Activated T-helper 2 cell treated with anti-CD3 and anti-CD28 coated beads, Interferon-gamma antibody, Interleukin-2, Interleukin-4, amounts not matched to agents 10 μg/mL and 5 μg/mL and 100 μg/mL, durations not matched to agents 14 hours and 24 hours and 36 hours (primary cell): ENCODE measurements at places on chromosomes 7 and 10.
A peak's percentile ranks its signal among the peaks of the same experiment; 100 is the strongest.

- no peak overlapping the region for H3K27ac ChIP-seq
- H3K4me1 ChIP-seq, result no peaks in the 10 kb centered on the region
- peaks cover 21% of the 10 kb centered on the region for H3K27me3 ChIP-seq
These were observed 143.3 kb upstream of the RSU1 start for GRCh38 chr10:16960551-16960950.

DNA sequence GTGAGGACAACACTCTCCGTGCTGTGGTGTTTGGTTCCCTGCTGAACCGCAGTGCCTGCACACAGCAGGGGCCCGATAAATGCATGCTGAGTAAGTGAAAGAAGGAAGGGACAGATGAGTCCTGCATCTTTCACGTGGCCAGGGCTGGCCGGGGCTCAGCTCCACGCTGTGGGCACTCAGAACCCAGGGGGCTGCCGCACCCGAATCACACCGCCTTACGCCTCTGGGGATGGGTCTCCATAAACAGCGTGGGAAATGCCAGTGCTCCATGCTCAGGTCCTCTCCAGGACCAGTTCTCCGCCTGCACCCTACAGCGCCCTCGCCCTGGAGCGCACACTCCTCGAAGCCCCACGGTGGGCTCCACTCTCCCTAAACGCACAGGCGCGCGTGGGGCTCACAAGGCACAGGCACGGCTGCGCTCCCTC is 38.1 kb downstream of the RASGEF1A start:
- H3K27ac ChIP-seq, result no peak overlapping the region
- H3K27me3 ChIP-seq, result peaks cover 44% of the 10 kb centered on the region
- H3K36me3 ChIP-seq, result no peaks in the 10 kb centered on the region
- peaks cover 31% of the 10 kb centered on the region for H3K4me1 ChIP-seq
- no peak for DNase-seq

- peaks cover 5% of the 10 kb centered on the region for H3K27me3 ChIP-seq
- no peak for DNase-seq
- H3K36me3 ChIP-seq, result no peaks in the 10 kb centered on the region
These were observed 246.9 kb upstream of the KMT2E start for GRCh38 chr7:104767113-104767512.

GRCh38 chr7:617614-618538 is 98.2 kb upstream of the PDGFA start:
- peaks cover 34% of the 10 kb centered on the region for H3K36me3 ChIP-seq
- DNase-seq, result no peak
- peak overlapping the region; percentile 99 for H3K27ac ChIP-seq
- H3K4me3 ChIP-seq, result peak overlapping the region; percentile 83

- H3K36me3 ChIP-seq, result no peaks in the 10 kb centered on the region
- H3K27ac ChIP-seq, result no peak overlapping the region
- DNase-seq, result no peak
- H3K4me3 ChIP-seq, result no peak overlapping the region
- no peaks in the 10 kb centered on the region for H3K4me1 ChIP-seq
These were observed 115.8 kb upstream of the SEC61G start for GRCh38 chr7:54874804-54875203.

DNA sequence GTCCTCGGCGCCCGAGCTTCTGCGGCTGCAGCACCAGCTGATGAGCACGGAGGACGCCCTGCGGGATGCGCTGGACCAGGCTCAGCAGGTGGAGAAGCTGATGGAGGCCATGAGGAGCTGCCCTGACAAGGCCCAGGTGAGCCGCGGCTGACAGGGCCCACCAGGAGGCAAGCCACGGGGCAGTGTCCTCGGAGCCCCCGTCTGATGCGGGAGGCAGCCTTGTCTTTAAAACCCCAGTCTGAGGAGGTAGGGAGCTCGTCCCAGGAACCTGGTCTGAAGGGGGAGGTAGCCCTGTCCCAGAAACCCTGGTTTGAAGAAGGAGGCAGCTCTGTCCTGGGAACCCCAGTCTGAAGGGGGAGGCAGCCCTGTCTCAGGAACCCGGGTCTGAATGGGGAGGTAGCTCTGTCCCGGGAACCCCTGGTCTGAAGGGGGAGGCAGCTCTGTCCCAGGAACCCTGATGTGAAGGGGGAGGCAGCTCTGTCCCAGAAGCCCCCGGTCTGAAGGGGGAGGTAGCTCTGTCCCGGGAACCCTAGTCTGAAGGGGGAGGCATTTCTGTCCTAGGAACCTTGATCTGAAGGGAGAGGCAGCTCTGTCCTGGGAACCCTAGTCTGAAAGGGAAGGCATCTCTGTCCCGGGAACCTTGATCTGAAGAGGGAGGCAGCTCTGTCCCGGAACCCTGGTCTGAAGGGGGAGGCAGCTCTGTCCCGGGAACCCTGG is 53.1 kb upstream of the GTF2IRD1 start:
- H3K4me1 ChIP-seq, result no peaks in the 10 kb centered on the region
- H3K27ac ChIP-seq, result no peak overlapping the region
- H3K27me3 ChIP-seq, result no peaks in the 10 kb centered on the region
- H3K4me3 ChIP-seq, result no peak overlapping the region
- no peak for DNase-seq
- no peaks in the 10 kb centered on the region for H3K36me3 ChIP-seq

- H3K4me1 ChIP-seq, result no peaks in the 10 kb centered on the region
- no peaks in the 10 kb centered on the region for H3K36me3 ChIP-seq
- H3K27me3 ChIP-seq, result no peaks in the 10 kb centered on the region
- no peak overlapping the region for H3K4me3 ChIP-seq
- no peak overlapping the region for H3K27ac ChIP-seq
- no peak for DNase-seq
These were observed 185.6 kb downstream of the FANK1 start for GRCh38 chr10:126081841-126082466.

DNA sequence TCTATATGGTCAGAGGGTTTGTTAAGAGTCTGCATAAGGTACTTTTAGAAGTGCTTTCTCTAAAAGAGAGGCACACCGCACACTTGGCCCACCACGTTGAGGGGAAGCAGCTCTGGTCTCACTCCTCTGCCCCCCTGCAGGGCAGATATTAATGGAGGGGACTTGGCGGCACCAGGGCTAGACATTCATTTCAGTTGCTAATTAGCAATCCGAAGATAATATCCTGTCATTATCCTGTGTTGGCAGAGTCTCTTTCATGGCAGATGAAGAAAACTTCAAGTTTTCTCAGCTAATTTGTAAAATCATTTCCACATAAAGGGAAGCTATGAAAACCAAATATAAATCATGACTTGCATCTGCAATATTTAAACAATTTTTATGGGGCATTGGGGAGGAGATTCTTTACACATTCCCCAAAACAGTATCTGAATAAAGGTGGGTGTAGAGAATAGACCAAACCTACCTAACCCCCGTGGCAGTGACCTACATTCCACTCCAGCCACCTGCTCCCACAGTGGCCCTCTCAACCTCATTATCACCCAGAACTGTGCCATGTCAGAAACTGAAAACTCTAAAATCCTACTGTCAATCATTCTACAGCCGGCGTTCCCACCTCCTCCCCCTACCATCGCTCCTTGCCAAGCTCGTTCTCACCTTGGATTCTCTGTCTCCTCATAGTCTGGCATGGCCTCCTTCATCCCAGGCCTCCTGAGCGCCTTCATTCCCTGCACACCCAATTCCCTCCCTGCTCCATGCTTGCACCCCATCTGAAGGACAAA is 54.1 kb upstream of the STK17A start:
- no peak for DNase-seq
- H3K4me1 ChIP-seq, result no peaks in the 10 kb centered on the region
- H3K4me3 ChIP-seq, result no peak overlapping the region
- no peak overlapping the region for H3K27ac ChIP-seq

- H3K27me3 ChIP-seq, result no peaks in the 10 kb centered on the region
- peak overlapping the region; percentile 88 for H3K27ac ChIP-seq
- H3K36me3 ChIP-seq, result peaks cover 38% of the 10 kb centered on the region
- no peak for DNase-seq
- peaks cover 43% of the 10 kb centered on the region for H3K4me1 ChIP-seq
These were observed 35.1 kb downstream of the ZNF438 start for GRCh38 chr10:30996481-30997005.

DNA sequence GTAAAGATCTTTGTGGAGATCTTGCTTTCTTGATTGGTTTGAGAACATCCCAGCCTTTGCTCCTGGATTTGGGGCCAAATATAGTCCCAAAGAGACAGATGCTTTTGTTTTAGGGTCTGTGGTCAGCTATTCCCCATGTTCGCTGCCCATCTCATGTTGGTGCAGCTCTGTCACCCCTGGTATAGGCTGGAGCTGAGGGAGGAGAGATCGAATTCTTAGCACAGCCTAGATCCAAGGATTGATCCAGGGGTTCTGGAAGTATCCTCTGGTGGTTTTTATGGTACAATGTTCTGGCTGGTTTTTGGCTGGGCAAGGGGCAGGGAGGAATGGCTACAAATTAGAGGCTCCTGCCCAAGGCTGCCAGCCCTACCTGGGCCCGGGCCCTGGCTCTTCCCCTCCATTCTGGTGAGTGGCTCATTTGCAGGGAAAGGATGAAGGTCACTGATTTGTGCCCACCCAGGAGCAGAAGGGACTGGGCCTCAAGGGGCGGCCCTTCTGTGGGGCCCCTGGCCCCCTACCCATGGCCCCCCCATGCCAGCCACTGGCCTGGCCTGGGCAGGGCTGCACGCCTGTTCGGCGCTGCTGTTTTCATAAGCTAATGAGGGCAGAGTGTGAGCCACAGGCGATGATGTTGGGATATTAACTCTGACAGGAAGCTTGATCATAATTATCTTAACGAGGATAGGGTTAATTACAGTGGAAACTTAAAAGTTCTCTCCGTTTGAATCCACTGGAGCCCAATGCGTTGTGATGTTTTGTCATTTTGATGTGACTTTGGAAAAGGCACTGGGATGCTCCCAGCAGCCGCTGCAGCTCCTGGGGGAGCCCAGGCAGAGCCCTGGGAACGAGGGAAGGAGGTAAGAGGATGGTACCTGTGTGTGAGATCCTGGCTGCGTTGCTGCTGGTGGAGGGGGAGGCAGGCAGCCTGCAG is 600.6 kb downstream of the LRMDA start:
- no peak for DNase-seq
- no peak overlapping the region for H3K27ac ChIP-seq
- H3K36me3 ChIP-seq, result no peaks in the 10 kb centered on the region

DNA sequence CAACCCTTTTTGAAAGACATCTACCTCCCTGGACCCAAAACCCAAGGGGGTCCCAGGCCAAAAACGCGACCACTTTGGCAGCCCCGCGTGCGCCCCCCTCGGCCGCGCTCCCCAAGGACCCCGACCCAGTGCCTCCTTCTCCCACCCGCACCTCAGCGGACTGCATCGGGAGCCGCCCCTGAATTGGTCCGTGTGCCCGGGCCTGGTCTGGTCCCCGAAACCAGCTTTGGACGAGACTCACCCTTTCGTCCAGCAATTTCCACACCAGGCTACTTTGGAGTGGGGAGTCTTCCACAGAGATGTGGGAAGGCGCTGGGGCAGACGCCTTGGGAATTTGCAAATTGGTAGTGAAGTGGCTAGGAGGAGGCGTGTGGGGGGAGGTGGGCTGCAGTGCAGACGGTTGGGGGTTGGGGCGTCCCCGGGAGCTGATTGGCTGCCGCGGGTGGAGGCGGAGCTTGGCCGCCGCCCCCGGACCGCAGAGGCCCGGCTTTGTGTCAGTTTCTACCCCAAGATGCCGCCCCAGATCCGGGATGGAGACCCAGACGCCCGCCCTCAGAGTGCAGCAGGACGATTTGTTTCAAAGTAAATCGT is 16.9 kb downstream of the TCAF1 start:
- H3K36me3 ChIP-seq, result peaks cover 10% of the 10 kb centered on the region
- DNase-seq, result no peak
- H3K27ac ChIP-seq, result no peak overlapping the region
- peaks cover 22% of the 10 kb centered on the region for H3K27me3 ChIP-seq

DNA sequence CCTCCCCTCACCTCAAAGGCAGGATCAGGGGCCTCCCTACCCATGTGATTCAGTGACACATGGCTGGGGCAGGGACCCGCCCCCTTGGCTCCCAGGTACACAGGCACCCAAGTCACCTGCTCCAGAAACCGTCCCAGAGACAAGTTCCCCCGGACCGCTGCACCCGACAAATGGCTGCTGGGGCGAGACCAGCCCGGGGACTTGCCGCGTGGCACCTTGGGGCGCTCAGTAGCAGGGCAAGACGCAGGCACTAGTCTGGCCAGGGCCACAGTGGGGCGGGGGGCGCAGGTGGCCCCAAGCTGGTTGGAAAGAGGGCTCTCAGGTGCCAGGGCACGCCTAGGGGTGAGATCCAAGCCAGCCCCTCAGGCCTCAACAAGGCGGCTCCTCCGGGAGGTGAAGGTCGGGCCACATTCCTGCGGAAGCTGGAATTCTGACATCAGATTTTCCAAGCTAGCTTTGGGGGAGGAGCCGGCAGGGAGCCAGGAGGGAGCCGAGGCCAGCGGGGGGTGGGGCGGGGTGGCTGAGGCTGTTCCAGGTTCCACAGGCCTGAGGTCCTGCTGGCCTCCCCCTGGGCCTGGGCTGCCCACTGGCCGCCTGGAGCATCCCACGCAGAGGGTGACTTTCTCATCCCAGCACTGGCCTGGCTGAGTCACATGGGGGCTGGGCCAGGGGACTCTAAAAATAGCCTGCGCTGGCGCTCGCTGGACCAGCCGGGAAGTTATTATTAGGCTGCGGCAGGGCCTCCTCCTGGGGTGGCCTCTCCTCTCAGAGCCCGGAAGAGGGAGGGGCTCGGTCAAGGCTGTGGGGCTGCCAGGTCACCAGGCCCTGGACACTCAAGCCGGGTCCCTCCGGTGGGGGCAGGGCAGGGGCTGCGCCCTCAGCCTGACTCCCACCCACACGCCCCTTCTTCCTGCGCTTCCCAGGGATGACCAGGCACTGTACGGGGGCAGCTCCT is 20.5 kb upstream of the INPP5A start:
- H3K27ac ChIP-seq, result no peak overlapping the region
- H3K4me1 ChIP-seq, result no peaks in the 10 kb centered on the region
- no peak overlapping the region for H3K4me3 ChIP-seq
- no peaks in the 10 kb centered on the region for H3K27me3 ChIP-seq

GRCh38 chr7:45001138-45001694 is 1.2 kb downstream of the CCM2 start:
- peak; percentile 49 for DNase-seq
- peak overlapping the region; percentile 95 for H3K4me3 ChIP-seq
- H3K36me3 ChIP-seq, result peaks cover 23% of the 10 kb centered on the region
- H3K4me1 ChIP-seq, result peaks cover 42% of the 10 kb centered on the region
- H3K27ac ChIP-seq, result peak overlapping the region; percentile 94

DNA sequence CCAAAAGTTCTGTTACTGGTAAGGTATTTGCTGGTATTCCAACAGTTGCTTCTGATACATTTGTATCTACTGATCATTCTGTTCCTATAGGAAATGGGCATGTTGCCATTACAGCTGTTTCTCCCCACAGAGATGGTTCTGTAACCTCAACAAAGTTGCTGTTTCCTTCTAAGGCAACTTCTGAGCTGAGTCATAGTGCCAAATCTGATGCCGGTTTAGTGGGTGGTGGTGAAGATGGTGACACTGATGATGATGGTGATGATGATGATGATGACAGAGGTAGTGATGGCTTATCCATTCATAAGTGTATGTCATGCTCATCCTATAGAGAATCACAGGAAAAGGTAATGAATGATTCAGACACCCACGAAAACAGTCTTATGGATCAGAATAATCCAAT is 131.0 kb downstream of the AASS start:
- DNase-seq, result no peak
- H3K36me3 ChIP-seq, result no peaks in the 10 kb centered on the region
- H3K4me1 ChIP-seq, result peaks cover 11% of the 10 kb centered on the region
- no peaks in the 10 kb centered on the region for H3K27me3 ChIP-seq
- H3K27ac ChIP-seq, result no peak overlapping the region
- no peak overlapping the region for H3K4me3 ChIP-seq

- H3K36me3 ChIP-seq, result no peaks in the 10 kb centered on the region
- H3K4me3 ChIP-seq, result no peak overlapping the region
- H3K27ac ChIP-seq, result no peak overlapping the region
- H3K4me1 ChIP-seq, result no peaks in the 10 kb centered on the region
- H3K27me3 ChIP-seq, result no peaks in the 10 kb centered on the region
These were observed 33.5 kb upstream of the PRSS37 start for GRCh38 chr7:141874787-141875186.

GRCh38 chr10:131858583-131859340 is 42.0 kb upstream of the PPP2R2D start:
- H3K27ac ChIP-seq, result no peak overlapping the region
- H3K4me3 ChIP-seq, result no peak overlapping the region
